Iris pigment epithelial cell (primary cell): ENCODE measurements at places on chromosomes 7 and 10.

DNA sequence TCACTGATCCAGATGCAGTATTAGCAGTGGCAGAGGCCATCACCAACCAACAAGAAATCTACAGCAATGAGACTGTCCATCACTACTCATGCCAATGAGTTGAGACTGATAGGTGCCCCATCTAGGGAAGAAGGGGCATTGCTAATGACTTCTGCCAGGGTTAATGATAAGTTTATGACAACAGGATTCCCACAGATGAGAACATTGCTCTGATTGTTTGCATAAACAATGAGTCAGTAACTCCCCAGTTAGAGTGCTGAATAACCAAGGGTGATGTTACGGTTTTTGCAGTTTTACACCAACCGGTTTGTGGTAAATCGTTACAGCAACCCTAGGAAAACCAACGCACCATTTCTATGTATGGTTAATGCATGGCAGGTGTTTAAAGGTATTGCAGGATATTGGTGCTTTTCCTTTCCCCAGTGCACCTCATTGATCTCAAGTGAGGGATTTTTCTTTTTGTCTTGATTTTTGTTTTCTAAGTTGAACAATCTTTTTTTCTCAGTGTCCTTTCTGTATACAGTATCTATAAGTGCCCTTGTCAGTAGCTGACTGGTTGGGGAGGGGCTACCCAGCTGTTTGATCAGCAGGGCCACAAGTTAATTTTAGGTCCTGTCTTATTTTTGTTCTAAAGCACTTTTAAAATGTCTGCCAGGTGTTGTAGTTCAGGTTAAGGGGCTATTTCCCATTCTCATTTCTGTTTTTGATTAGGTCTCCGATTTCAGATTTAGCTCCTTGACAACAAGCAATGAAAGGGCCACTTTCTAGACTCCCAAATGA, 3.9 kb upstream of the CSGALNACT2 start:
- no peak for DNase-seq

- DNase-seq, result no peak
Observed at GRCh38 chr7:108247614-108248013, 117.5 kb upstream of the LAMB4 start.

GRCh38 chr10:97063271-97063982, 122.3 kb downstream of the SLIT1 start:
- DNase-seq, result no peak

DNA sequence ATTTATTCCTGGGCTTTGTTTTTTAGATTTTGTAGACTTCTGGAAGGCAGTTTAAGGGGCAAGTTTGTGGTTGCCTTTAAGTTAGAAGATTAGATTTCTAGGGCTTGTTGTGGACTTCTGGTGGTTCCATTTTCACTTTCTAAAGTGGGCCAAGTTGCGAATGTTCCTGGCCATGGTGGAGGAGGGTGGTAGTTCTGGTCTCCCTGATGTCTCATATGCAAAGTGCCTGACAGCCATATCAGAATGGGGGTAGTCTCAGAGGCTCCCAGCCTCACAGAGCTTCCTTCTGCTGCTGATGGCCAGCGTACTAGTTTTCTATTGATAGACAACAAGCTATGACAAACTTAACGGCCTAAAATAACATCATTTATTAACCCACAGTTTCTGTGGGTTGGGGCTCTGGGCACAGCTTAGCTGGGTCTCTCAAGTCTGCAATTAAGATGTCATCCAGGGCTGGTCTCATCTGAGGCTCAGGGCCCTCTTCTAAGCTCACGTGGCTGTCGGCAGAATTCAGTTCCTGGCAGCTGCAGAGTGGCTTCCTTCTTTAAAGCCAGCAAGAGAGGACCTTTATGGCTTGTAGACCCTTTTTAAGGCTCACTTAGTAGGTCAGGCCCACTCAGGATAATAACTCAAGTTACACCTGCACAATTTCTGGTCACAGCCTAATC, 44.8 kb downstream of the BMPER start:
- DNase-seq, result no peak

- peak; percentile 50 for DNase-seq
Observed at GRCh38 chr10:119306986-119307392, 99.6 kb downstream of the GRK5 start.

- no peak for DNase-seq
Observed at GRCh38 chr10:95873139-95873538, 34.6 kb upstream of the CC2D2B start.

DNA sequence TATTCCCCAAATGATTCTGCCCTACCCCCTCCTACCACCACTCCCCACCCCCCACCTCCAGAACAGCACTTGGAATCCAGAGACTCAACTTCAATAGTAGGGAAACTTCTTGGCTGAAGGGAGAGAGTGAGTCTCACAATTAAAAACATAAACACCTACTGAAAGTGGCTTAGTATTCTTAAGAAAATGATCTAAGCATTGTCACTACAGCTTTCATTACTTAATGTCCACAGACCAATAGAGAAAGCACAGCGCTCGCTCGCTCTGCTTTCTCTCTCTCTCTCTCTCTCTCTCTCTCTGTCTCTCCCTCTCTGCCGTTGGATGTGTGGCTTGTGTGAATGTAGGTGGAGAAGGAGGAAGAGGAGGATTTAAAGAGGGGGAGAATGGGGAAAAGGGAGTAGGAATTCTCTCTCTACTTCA, 1.5 kb upstream of the SEMA3A start:
- peak; percentile 72 for DNase-seq

DNA sequence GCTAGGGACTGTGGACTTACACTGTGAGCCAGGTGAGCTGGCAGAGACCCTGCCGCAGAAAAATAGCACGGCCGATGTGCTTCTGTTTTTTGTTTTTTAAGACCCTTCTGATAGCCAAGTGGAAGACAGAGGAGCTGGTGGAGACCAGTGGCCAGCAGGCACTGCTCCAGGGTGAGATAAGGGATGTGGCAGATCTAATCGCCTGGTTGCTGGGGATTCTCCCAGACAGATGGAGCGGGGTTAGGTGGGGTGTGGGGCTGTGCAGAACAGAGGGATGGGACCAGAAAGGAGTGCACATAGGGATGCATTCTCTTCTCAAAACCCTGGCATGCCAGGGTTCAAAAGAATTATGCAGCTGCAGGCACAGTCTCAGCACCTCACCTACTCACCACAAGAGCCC, 82.2 kb downstream of the VOPP1 start:
- DNase-seq, result no peak

DNA sequence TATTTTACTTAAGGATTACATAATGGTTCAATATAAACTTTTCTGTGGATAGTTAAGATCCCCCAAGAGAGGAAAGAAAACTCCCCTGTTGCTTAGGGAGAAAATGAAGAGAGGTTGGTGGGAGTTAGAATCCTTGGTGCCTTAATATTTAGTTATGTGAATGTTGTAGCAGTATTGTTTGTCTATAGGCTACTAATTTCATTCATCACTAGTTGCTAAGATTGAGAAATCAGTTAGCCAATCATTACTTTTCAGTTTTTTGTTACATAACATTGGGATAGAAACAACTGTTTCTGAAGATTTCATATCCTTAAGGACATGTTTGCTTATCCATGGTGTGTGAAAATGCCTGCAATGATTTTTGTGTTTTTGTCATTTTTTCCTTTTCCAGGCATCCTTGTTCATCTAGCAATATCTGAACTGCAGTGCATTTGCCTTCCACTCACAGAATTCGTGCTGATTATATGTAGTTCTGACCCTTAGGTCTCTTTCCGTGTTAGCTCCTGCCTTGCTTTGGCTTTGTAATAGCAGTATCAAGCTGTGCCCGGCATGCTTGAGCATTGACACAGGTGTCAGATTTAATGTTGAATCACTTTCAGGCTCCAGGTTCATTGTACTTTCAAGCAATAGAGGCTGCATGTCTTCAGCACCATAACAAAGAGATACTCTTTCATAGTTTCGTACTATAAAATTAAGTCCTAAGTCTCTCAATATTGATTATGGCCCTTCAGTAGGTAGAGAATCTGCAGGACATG, 85.0 kb downstream of the PODXL start:
- no peak for DNase-seq

GRCh38 chr7:44313621-44314031, 11.8 kb downstream of the CAMK2B start:
- DNase-seq, result no peak

GRCh38 chr10:13842117-13842516, 255.4 kb downstream of the PRPF18 start:
- DNase-seq, result no peak

- no peak for DNase-seq
Observed at GRCh38 chr10:72322280-72323058, 32.2 kb downstream of the DNAJB12 start.

- DNase-seq, result no peak
Observed at GRCh38 chr10:123134915-123135414, 805 bp upstream of the HMX3 start.

- DNase-seq, result peak; percentile 98
Observed at GRCh38 chr10:119725828-119726675, at the start of gene INPP5F. INPP5F (plus strand) TSS chr10:119726050; CDS start chr10:119726263, 213 bp downstream.

GRCh38 chr10:102016416-102016815, 39.6 kb downstream of the ARMH3 start:
- no peak for DNase-seq

DNA sequence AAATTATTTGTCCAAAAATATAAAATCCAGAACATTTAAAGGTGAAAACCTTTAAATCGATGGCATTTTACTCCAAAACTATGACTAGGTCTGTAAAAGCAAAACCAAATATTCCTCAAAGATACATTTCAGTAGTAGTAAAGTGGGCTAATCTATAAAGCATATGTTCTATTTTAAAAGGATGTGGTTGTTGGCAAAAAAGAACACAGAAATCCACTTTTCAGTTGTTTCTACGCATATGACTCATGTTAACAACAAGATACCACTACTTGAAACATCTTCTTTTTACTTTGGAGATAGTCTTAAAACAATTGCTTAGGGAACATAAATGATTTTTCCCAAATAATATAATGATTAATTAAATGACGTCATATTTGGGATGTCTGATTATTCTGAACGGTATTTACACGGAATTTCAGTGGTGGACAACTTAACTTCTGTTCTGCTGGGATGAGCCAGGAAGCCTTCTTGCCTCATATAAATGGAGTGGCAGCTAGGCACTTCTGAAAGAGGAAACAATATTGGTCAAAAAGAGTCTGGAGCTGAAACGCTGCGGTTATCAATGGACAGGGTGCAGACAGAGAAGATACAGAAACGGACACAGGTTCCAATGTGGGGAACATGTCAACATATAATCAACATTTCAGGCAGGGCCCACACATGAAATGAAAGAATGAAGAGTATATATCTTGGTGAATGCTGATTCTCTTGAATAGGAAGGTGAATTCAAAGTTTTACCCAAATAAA, 78.5 kb downstream of the ETV1 start:
- no peak for DNase-seq
